Activated T-cell treated with anti-CD3 and anti-CD28 coated beads, Interleukin-2, amount 50 U/mL, for 72 hours (primary cell): ENCODE measurements at places on chromosomes 5 and 9. TPM values are rescaled to one million over a fixed set of nuclear protein-coding genes. Genes with fewer than 3 reads are reported as not detected.

The ADGRD2 gene
- total RNA-seq = not detected

GRCh38 chr5:17928581-17928981, 294.3 kb downstream of the TAF11L14 start:
- DNase-seq = no peak

GRCh38 chr9:26744191-26744965, 148.2 kb downstream of the CAAP1 start:
- DNase-seq = no peak

DNA sequence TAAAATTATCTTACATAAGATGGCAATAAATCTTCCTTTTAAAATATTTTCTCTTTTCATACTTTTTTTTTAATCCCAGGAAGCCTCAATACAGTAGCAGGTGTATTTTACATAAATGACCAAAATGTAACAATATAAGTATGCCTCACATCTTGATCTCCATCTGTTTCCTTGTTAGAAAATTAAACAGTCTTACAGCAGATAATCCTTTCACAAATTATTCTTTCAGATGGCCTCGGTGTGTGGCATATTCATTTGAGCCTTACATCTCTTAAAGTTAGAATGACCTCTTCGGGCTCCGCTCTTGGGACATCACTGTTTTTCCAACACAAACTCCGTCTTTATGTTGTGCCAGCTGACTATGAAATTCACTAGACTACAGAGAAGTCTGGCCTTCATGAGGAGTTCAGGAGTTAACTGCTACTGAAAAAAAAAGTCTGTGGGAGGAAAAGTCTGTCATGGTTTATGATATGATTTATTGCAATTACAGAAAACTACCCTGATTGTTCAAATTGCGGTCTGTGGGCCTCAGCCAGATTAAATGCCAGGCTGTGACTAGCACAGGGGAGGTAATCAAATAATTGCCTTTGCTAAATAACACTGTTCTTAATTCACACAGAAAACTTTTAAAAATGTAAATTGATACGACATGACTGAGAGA, 292.9 kb upstream of the PUM3 start:
- no peak for DNase-seq

The DMGDH gene
- total RNA-seq = 19.2 TPM

The GRIA1 gene
- total RNA-seq = not detected
